Endothelial cell of umbilical vein (primary cell): ENCODE measurements at places on chromosomes 3 and 15. TPM values are rescaled to one million over a fixed set of nuclear protein-coding genes. Genes with fewer than 3 reads are reported as not detected.

- H3K27me3 ChIP-seq: no peaks in the 10 kb centered on the region
- H3K4me1 ChIP-seq: peaks cover 14% of the 10 kb centered on the region
- peaks cover 20% of the 10 kb centered on the region for H3K36me3 ChIP-seq
- DNase-seq: no peak
- peak overlapping the region; percentile 40 for H3K4me3 ChIP-seq
Measured at GRCh38 chr3:40308725-40309417, 636 bp upstream of the EIF1B start.

Gene ADAMTSL3
- total RNA-seq: not detected in 2 replicates

DNA sequence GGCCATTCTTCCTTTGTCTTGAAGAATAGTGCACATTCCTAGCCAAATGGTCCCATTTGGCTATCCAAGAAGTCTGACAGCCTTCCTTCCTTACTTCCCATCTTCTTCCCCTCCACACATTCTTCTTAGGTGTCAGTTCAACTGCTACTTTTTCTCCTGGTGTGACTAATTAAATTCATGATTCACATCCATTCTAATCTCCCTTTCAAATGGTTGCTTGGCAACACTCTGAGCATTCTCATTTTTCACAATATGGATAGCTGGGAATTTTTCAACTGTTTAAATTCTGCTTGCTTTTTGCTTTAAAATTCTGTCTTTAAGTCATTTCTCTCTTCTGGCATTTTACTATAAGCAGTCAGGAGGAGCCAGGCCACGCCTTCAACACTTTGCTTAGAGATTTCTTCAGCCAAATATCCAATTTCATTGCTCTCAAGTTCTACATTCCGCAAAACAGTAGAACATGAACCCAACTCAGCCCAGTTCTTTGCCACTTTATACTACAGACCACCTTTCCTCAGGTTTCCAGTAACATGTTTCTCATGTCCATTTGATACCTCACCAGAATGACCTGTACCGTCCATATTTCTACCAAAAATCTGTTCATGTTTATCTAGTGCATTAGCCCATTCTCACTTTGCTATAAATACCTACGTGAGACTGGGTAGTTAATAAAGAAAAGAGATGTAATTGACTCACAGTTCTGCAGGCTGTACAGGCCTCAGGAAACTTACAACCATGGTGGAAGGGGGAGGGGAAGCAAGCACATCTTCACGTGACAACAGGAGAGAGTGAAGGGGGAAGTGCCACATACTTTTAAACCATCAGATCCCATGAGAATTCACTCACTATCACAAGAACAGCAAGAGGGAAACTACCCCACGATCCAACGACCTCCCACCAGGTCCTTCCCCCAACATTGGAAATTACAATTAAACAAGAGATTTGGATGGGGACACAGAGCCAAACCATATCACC, 31.9 kb upstream of the MCF2L2 start:
- H3K27ac ChIP-seq: no peak overlapping the region
- H3K36me3 ChIP-seq: no peaks in the 10 kb centered on the region
- DNase-seq: peak; percentile 46
- no peaks in the 10 kb centered on the region for H3K27me3 ChIP-seq

DNA sequence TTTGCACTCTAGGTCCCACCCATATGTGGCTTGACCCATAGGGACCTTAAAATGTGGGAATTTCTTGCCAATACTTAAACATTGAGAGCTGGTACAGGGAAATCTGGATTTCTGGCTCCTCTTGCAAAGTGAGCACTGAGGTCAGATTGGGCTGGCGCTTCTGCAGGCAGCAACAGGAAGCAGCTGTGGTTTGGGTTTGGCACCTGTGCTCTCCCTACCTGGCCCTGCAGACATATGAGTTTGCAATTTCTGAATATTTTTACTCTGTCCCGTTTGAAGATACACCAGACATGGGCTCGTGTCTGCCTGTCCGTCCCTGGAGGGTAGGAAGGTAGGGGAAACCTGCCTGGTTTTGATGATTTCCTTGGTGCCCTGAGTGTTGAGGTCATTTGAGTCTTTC, 74.8 kb upstream of the SEC13 start:
- no peaks in the 10 kb centered on the region for H3K27me3 ChIP-seq
- no peak for DNase-seq
- H3K4me1 ChIP-seq: no peaks in the 10 kb centered on the region
- no peaks in the 10 kb centered on the region for H3K36me3 ChIP-seq
- H3K27ac ChIP-seq: no peak overlapping the region
